ENCODE measurements at places on chromosomes 4 and X. TPM values are rescaled to one million over a fixed set of nuclear protein-coding genes. Genes with fewer than 3 reads are reported as not detected.
A peak's percentile ranks its signal among the peaks of the same experiment; 100 is the strongest.

Gene OPRPN
- total RNA-seq = not detected

DNA sequence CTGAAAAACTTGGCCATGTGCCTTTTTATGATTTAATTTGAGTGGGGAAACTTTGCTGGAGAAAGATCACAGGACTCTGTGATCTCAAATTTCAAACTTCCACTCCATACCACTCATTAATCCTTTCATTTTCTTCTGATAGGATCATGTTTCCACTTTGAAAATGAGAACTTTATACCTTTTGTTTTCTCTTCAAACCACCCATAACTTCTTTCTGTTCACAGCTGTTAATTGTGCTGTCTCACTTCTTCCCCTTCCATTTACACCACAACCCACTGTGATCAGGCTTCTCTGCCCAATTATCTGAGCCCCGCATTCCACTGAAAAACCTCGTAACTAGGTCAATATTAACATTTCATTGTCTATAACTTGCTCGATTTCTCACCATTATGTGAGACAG, 47.0 kb upstream of the ARSJ start:
- no peak for DNase-seq
- H3K27ac ChIP-seq = no peak overlapping the region
- H3K4me3 ChIP-seq = no peak overlapping the region
- no peaks in the 10 kb centered on the region for H3K36me3 ChIP-seq
- H3K27me3 ChIP-seq = no peaks in the 10 kb centered on the region
- no peaks in the 10 kb centered on the region for H3K4me1 ChIP-seq

GRCh38 chr4:130257271-130257670, 1161.3 kb downstream of the C4orf33 start:
- no peaks in the 10 kb centered on the region for H3K27me3 ChIP-seq
- H3K27ac ChIP-seq = no peak overlapping the region
- DNase-seq = no peak
- H3K4me3 ChIP-seq = no peak overlapping the region

DNA sequence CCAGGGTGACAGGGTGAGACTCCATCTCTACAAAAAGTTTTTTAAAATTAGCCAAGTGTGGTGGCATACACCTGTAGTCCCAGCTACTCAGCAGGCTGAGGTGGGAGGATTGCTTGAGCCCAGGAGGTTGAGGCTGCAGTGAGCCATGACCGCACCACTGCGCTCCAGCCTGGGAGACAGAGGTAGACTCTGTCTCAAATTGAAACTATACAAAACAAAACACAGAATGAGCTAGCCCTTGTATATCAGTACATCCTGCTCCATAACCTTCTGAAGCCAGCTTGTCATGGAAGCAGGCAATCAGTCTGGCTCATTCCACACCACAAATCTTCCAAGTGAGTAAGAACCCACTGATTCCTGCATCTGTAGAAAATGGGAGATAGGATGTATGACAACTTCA, 49.0 kb downstream of the CD99L2 start:
- H3K4me1 ChIP-seq = no peaks in the 10 kb centered on the region
- H3K36me3 ChIP-seq = no peaks in the 10 kb centered on the region
- H3K27ac ChIP-seq = no peak overlapping the region
- H3K27me3 ChIP-seq = no peaks in the 10 kb centered on the region

GRCh38 chr4:18957716-18958115, 936.2 kb upstream of the LCORL start:
- no peaks in the 10 kb centered on the region for H3K36me3 ChIP-seq
- no peak for DNase-seq
- no peaks in the 10 kb centered on the region for H3K4me1 ChIP-seq
- H3K4me3 ChIP-seq = no peak overlapping the region

DNA sequence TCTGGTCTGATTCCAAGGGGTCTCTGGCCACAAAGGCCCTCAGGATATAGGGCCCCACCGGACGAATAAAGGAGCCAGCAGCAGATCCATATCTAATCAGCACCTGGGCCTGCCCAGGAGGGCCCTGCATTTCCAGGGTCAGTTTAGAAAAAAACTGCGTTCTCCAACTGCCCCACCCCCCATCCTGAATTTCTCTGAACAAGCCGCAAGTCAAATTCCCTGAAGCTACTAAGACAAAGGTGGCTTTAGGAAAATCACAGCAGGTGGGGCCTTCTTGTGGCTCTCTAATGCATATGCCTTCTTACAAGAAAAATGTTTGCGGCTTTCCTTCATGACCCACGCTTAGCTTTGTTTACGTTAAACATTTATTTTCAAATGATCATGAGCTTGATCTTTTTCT, 76.6 kb downstream of the MBNL3 start:
- no peak overlapping the region for H3K4me3 ChIP-seq
- no peaks in the 10 kb centered on the region for H3K27me3 ChIP-seq
- H3K27ac ChIP-seq = no peak overlapping the region
- no peaks in the 10 kb centered on the region for H3K36me3 ChIP-seq
- DNase-seq = no peak

GRCh38 chr4:14926368-14926767, 75.9 kb upstream of the CPEB2 start:
- no peak for DNase-seq
- no peak overlapping the region for H3K27ac ChIP-seq
- H3K36me3 ChIP-seq = no peaks in the 10 kb centered on the region
- H3K4me3 ChIP-seq = no peak overlapping the region
- no peaks in the 10 kb centered on the region for H3K27me3 ChIP-seq

DNA sequence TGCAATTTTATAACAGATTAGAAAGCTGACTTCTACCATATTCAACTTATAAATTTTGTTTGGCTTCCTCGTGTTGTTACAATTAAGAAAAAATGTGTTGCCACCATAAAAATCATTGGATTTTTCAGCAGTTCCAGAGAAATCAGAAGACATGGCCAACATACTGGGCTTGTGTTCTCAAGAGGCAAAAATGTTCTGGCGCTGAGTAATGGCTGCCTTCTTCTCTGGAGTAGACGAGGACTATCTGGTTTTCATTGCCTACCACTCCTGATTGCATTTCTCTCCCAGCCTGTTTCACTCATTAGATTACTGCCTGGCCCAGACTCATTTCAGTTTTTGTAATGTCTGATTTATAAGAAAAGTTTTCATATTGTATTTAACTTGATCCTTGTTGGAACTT, 122.3 kb downstream of the ARHGAP10 start:
- no peaks in the 10 kb centered on the region for H3K27me3 ChIP-seq
- H3K4me1 ChIP-seq = peaks cover 57% of the 10 kb centered on the region
- H3K4me3 ChIP-seq = no peak overlapping the region
- H3K27ac ChIP-seq = peak overlapping the region; percentile 84
- DNase-seq = no peak

DNA sequence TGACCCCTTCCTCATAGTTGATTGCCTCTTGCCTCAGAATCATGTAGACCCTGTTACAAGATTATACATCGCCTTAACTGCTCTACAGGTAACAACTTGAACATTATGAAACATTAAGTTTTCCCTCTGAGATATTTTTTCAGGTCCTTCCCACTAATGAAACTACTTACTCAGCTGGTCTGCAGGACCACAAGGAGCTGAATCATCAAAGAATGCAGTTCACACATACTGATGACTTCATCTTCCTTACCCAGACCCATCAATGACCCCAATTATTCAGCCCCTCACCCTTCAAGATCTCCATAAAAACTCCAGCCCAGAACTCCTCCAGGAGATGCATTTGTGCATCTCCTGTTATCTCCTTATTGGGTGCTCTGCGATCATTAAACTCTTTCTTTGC, 720.9 kb downstream of the RAPGEF2 start:
- no peaks in the 10 kb centered on the region for H3K4me1 ChIP-seq
- H3K27ac ChIP-seq = no peak overlapping the region
- H3K27me3 ChIP-seq = no peaks in the 10 kb centered on the region
- no peak for DNase-seq

DNA sequence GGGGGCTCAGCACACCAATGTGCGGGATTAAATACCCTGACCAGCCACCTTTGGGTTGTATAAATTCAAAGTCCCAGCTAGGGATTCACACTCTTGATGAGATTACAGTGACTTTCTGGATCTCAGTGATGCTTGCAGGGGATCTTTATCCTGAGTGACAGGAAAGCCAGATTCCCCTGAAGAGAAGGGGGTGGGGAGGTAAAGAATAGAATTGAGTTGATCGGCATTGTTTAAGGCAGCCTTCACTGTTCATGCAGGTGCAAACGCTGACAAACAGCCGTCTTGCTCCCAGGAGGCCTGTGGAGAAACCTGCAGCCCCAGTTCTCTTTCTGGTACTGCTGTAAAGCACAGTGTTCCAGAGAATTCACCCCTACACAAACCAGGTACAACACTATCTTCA, 19.0 kb downstream of the CXXC4 start:
- no peak overlapping the region for H3K4me3 ChIP-seq
- DNase-seq = no peak
- H3K27me3 ChIP-seq = no peaks in the 10 kb centered on the region
- H3K4me1 ChIP-seq = no peaks in the 10 kb centered on the region
- H3K27ac ChIP-seq = no peak overlapping the region
- no peaks in the 10 kb centered on the region for H3K36me3 ChIP-seq

Gene ADH1A
- total RNA-seq = not detected

- H3K27ac ChIP-seq = no peak overlapping the region
- H3K27me3 ChIP-seq = no peaks in the 10 kb centered on the region
- H3K4me1 ChIP-seq = no peaks in the 10 kb centered on the region
These were observed 295.4 kb upstream of the STS start for GRCh38 chrX:6852121-6852520.

Gene COX7B
- 136 TPM for total RNA-seq

Gene IQSEC2
- total RNA-seq = 12.2 TPM

Gene FAM47A
- total RNA-seq = not detected

- no peak overlapping the region for H3K27ac ChIP-seq
- no peaks in the 10 kb centered on the region for H3K36me3 ChIP-seq
- DNase-seq = no peak
- H3K4me1 ChIP-seq = peaks cover 7% of the 10 kb centered on the region
- no peak overlapping the region for H3K4me3 ChIP-seq
These were observed 2.7 kb upstream of the SORCS2 start for GRCh38 chr4:7189475-7190277.

Gene HSFX1
- total RNA-seq = 0.54 TPM

Gene MAP3K15
- 0.56 TPM for total RNA-seq

DNA sequence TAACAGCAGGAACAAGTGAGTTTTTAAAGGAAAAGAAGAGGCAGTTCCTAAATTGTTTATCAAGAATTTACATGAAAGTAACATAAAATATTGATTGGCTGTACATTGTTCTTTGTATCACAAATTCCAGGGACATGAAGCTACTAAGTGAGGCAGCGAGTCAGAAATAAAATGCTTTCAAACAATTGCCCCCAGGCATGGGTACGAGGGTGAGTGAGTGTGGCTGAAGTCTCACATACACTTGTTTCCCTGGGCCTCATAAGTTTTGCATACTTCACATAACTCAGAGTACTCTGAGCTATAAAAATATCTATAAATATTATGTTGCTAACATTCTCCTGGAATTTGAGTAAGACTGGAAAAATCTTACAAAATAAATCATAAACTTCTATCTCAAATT, 511.6 kb upstream of the PRKX start:
- no peaks in the 10 kb centered on the region for H3K27me3 ChIP-seq
- no peak overlapping the region for H3K27ac ChIP-seq
- no peaks in the 10 kb centered on the region for H3K4me1 ChIP-seq
- no peaks in the 10 kb centered on the region for H3K36me3 ChIP-seq

GRCh38 chrX:153875391-153876111, 10.4 kb downstream of the L1CAM start:
- H3K4me3 ChIP-seq = no peak overlapping the region
- H3K27me3 ChIP-seq = no peaks in the 10 kb centered on the region
- no peak overlapping the region for H3K27ac ChIP-seq
- DNase-seq = no peak

DNA sequence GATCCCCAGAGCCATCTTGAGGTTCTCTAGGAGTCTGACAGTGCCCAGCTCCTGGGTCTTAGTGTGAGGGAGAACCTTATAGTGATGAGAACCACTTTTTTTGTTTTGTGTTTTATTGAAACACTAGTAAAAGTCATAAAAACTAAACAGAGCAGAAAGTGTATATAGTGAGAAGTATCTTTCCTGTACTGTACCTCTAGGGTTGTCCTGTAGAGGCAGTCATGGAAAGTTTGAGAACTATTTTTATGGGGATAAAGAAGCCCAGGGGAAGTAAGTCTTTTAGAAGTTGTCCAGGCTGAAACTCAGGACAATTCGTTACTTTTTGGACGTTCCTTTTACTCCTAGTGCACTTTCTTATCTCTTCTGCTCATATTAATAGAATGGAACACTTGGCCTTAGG, 40.9 kb downstream of the ADH5 start:
- H3K27me3 ChIP-seq = no peaks in the 10 kb centered on the region
- no peak overlapping the region for H3K27ac ChIP-seq
- peaks cover 5% of the 10 kb centered on the region for H3K36me3 ChIP-seq
- no peak for DNase-seq

Gene USP38
- 20.7 TPM for total RNA-seq

Gene HERC5
- total RNA-seq = 13.7 TPM

DNA sequence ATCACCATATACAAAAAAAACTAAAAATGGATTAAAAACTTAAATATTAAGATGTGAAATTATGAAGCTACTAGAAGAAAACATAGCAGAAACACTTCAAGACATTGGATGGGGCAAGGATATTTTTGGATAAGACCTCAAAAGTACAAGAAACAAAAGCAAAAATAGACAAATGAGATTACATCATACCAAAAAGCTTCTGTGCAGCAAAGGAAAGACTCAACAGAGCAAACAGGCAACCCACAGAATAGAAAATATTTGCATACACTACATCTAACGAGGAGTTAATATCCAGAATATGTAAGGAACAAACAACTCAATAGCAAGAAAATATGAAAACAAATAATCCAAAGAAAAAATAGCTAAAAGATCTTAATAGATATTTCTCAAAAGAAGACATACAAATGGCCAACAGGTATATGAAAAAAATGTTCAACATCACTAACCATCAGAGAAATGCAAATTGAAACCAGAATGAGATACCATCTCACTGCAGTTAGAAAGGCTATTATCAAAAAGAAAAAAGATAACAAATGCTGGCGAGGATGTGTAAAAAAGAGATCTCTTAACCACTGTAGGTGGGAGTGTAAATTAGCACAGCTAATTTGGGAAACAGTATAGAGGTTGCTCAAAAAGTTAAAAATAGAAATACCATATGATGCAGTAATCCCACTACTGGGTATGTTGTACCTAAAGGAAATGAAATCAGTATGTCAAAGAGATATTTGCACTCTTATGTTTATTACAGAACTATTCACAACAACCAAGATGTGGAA, 17.8 kb upstream of the LRCH2 start:
- no peak for DNase-seq
- no peaks in the 10 kb centered on the region for H3K36me3 ChIP-seq
- H3K27me3 ChIP-seq = no peaks in the 10 kb centered on the region
- H3K4me3 ChIP-seq = no peak overlapping the region

Data from thoracic aorta (tissue), 2 donors.